Prostate gland (tissue), 2 donors: ENCODE measurements at places on chromosomes 12 and 14. TPM values are rescaled to one million over a fixed set of nuclear protein-coding genes. Genes with fewer than 3 reads are reported as not detected.

The PTPN6 gene
- total RNA-seq: 30.6 TPM

The SLC15A4 gene
- total RNA-seq: 51.5 TPM

The KCNJ8 gene
- total RNA-seq: 10.3 TPM

The HELB gene
- 2.7 TPM for total RNA-seq

The SYNE3 gene
- 29.5 TPM for total RNA-seq

The FOXG1 gene
- not detected for total RNA-seq

The DIO3 gene
- total RNA-seq: 0.82 TPM

The OTX2 gene
- total RNA-seq: not detected

The CCDC85C gene
- total RNA-seq: 47.2 TPM

The B3GNT4 gene
- 5.1 TPM for total RNA-seq

The SYT1 gene
- total RNA-seq: 6.1 TPM

The KCNK10 gene
- total RNA-seq: 4.9 TPM

The CARMIL3 gene
- 0.59 TPM for total RNA-seq

The NELL2 gene
- total RNA-seq: 5.8 TPM

The EPYC gene
- not detected for total RNA-seq

The PROX2 gene
- not detected for total RNA-seq

The DPY19L2 gene
- total RNA-seq: 12.2 TPM

The SMCO2 gene
- total RNA-seq: 0.41 TPM

The PTPRR gene
- total RNA-seq: 2.4 TPM

The BHLHE41 gene
- 31.5 TPM for total RNA-seq

The CMKLR1 gene
- total RNA-seq: 9.1 TPM

The MIP gene
- not detected for total RNA-seq

The CMA1 gene
- not detected for total RNA-seq

The CPNE8 gene
- total RNA-seq: 5.3 TPM

The STAC3 gene
- total RNA-seq: 20.9 TPM

The ANKRD33 gene
- not detected for total RNA-seq

The TESPA1 gene
- 6.1 TPM for total RNA-seq

The HHIPL1 gene
- total RNA-seq: 2.8 TPM

The DLK1 gene
- 100.0 TPM for total RNA-seq

The SERPINA4 gene
- not detected for total RNA-seq

The ADSS1 gene
- 18.3 TPM for total RNA-seq

The ENDOU gene
- 1.0 TPM for total RNA-seq

The MYL2 gene
- total RNA-seq: 39.5 TPM

The BBOF1 gene
- total RNA-seq: 5.9 TPM

The DBX2 gene
- 2.7 TPM for total RNA-seq

The VTI1B gene
- total RNA-seq: 52.6 TPM

The LRRK2 gene
- 6.2 TPM for total RNA-seq

The PYGL gene
- 23.6 TPM for total RNA-seq

The KRT74 gene
- 0.05 TPM for total RNA-seq

The KRT3 gene
- not detected for total RNA-seq

The EGLN3 gene
- 6.8 TPM for total RNA-seq

The MGP gene
- total RNA-seq: 388 TPM

The RPS26 gene
- 1,659 TPM for total RNA-seq

The PLEKHH1 gene
- 92.7 TPM for total RNA-seq
